ENCODE measurements at places on chromosomes 13 and 19. TPM values are rescaled to one million over a fixed set of nuclear protein-coding genes. Genes with fewer than 3 reads are reported as not detected.

Gene RNF17
- polyA plus RNA-seq, result not detected

- DNase-seq, result no peak
These were observed 506.7 kb downstream of the KCTD12 start for GRCh38 chr13:76379341-76380105.

Gene CACNG8
- 0.07 TPM for polyA plus RNA-seq

- DNase-seq, result no peak
These were observed 1379.0 kb upstream of the MIR17HG start for GRCh38 chr13:89968470-89968869.

Gene RNF113B
- not detected for polyA plus RNA-seq

Gene FOXA3
- 1.7 TPM for polyA plus RNA-seq

GRCh38 chr13:58080806-58081205, 449.3 kb downstream of the PCDH17 start:
- no peak for DNase-seq

DNA sequence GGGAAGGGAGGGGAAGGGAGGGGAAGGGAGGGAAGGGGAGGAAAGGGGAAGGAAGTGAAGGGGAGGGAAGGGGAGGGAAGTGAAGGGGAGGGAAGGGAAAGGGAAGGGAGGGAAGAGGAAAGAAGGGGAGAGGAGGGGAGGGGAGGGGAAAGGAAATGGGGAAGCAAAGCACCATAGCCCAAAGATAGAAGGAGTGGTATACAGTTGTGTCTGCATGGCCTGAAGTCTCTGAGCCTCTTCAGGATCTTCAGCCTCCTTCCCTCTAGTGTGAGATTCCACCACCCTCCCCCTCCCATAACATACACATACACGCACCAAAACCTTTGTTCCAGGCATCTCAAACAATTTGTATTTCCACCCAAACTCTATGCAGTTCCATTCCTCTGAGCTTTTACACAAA, 96.2 kb upstream of the SERP2 start:
- no peak for DNase-seq

Gene TTC9B
- 0.11 TPM for polyA plus RNA-seq
